ENCODE measurements at places on chromosomes 1 and 21.

GRCh38 chr1:23018661-23019093 is 591 bp upstream of the KDM1A start:
- DNase-seq, result peak; percentile 48

DNA sequence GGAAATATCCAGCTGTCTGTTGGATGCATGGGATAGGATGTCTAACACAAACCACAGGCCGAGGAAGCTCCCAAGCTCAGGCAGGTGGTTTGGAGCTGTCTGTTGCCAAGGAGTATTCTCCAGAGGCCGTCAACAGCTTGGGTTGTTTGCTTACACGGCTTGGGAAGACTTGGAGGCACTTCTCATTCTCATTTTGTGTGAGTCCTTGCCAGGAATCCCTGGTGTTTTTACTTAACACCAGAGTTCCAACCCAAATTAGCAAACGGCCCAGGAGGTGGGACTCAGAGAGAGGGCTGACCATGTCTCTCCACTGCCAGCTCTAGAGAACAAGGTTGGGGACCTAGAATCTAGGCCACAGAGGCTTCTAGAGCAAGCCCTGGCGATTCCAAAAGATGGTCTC is 72.7 kb upstream of the FAM20B start:
- DNase-seq, result peak; percentile 77

- no peak for DNase-seq
These were observed 5.9 kb upstream of the SIPA1L2 start for GRCh38 chr1:232635778-232636356.

GRCh38 chr1:187721216-187721615 is 892.5 kb downstream of the PLA2G4A start:
- DNase-seq, result no peak

GRCh38 chr1:185444676-185445075 is 127.6 kb upstream of the IVNS1ABP start:
- DNase-seq, result no peak

GRCh38 chr1:33762109-33762830 is 101.6 kb upstream of the HMGB4 start:
- DNase-seq, result peak; percentile 65

GRCh38 chr1:117051224-117052064 is 8.7 kb upstream of the TTF2 start:
- DNase-seq, result no peak

DNA sequence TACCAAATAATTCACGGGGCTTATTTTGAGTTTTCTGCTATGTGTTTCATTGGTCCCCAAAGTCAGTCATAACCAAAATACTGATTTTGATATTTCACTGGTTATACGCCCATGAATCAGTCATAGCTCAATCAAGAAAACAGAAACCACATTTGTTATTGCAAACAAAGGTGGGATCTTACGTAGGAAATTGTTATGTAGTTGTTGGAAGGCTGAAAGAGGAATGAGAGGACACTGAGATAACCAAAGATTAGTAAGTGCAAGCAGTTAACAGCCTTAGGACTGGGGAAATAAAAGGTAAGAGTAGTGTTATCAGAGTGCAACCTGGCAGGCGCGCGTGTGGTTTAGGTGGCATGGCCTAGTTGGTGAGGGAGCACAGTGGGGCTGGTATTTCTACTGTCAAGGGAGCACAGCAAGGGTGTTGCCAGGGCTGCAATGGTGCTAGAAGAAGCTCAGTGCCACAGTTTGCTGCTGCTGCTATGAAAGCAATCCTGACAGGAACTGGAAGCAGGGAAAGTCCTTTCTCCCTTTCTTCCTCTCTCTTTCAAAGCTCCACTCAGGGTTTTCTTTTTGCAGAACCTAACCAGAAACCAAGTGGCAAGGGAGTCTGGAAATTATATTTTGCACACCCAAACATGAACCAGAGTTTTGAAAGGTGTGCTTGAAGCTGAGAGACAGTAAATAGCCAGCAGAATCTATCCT is 33.7 kb downstream of the RTCA start:
- DNase-seq, result no peak

DNA sequence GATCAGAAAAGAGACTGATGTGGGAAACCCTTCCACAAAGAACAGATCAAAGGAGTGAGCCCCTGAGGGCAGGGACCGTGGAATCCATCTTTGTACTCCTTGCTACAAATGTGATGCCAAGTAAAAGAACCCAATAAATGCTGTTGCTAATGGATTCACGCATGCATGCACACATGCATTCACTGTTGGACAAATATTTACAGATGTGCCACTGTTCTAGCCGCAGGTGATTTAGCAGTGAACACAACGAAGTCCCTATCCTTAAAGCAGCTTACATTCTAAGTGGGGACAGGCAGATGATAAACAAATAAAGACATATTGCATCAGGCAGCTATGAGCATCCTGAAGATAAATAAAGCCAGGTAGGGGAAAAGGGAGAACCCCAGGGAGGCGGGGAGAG is 67.8 kb downstream of the ITPKB start:
- DNase-seq, result no peak

DNA sequence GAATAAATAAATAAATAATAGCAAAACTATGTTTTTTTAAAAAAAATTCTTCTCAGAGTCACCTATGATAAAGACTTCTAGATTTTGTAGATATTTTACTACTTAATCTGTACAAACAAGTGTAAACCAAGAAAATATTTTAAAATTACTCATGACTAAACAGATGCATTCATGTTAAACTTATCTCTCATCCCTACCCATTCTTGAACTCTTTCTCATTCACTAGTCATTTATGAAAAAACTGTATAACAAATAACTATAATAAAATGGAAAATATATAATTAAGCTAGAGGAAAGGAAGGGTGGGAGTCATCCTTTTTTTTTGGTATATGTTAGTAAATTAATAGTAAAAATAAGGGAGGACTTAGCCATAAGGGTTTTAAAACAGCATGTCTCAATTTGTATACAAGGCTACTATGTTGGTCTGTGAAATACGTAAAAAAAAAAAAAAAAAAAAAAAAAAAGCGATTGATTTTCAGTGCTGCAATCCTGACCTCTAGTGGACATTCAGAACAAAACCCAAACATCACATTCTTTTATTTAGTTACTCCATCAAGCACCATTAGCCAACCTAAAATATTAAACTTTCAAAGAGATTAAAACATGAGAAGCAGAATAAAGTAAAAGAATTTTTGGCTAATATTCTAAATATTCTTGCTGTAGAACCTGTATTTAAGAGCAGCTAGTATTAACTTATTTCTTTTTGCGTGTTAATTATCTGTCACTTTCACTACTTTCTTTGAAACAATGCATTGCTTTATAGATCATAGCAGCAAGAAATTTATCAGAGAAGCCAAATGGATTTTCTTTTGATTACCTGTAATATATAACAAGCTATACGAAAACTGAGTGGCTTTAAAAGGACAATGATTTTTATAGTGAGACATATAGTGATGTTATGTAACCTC is 255.8 kb upstream of the CACYBP start:
- DNase-seq, result no peak

DNA sequence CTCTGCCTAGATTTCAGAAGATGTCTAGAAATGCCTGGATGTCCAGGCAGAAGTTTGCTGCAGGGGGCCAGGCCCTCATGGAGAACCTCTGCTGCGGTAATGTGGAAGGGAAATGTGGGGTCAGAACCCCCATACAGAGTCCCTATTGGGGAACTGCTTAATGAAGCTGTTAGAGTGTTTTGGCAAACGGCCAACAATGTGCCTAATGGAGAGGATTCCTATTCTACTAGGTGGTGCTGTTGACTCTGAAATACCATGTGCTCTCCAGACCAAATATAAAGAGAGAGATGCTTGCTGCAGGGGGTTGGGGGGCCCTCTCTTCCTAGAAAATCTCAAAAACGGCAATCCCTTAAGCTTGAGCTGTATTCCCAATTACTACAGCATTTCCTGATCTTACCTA is 57.1 kb upstream of the DR1 start:
- no peak for DNase-seq

- DNase-seq, result no peak
These were observed 40.6 kb upstream of the LYST start for GRCh38 chr1:235907187-235907896.

- peak; percentile 81 for DNase-seq
These were observed 36.6 kb upstream of the HMGN1 start for GRCh38 chr21:39385299-39386145.

DNA sequence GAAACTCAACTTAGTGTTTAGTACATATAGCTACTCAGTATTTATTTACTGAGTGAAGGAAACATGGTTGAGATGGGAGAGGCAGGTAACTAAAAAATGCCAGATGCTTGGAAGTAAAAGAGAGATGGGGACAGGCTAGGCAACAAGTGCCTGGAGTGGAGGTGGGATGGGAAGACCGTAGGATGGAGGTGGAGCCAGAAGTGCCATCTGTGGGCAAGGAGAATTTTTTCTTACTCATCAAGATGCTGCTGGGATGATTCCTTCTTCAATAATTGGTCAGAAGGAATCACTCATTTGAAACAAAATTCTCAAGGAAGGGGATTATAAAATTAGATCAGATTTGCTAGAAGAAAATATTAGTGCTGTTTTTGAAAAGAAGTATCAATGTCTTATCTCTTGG is 72.9 kb downstream of the IFI44 start:
- DNase-seq, result no peak

GRCh38 chr1:121459235-121459634 is 274.5 kb downstream of the SRGAP2C start:
- DNase-seq, result no peak

DNA sequence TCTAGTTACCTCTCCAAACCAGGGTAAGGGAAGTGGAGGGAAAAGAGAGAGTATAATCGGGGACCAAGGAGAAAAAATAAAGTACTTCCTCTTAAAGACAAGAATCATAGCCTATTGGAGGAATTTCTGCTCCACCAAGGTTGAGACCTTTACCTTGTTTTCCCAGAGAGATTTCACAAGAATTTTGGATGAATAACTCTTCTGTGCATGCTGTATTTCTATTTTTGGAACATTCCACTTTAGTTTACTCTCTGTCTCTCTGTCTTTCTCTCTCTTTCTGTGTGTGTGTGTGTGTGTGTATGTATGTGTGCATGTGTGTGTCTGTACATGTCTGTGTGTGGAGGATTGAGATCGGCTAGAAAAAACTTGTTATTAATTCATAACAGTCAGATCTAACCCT is 318.4 kb upstream of the RGS18 start:
- DNase-seq, result no peak

Measured in right forelimb (tissue), 1 donor.